Omental fat pad (tissue), 4 donors: ENCODE measurements at places on chromosomes 6 and 20.

GRCh38 chr6:117487821-117488220 lies 5.3 kb downstream of the DCBLD1 start:
- no peak for DNase-seq

DNA sequence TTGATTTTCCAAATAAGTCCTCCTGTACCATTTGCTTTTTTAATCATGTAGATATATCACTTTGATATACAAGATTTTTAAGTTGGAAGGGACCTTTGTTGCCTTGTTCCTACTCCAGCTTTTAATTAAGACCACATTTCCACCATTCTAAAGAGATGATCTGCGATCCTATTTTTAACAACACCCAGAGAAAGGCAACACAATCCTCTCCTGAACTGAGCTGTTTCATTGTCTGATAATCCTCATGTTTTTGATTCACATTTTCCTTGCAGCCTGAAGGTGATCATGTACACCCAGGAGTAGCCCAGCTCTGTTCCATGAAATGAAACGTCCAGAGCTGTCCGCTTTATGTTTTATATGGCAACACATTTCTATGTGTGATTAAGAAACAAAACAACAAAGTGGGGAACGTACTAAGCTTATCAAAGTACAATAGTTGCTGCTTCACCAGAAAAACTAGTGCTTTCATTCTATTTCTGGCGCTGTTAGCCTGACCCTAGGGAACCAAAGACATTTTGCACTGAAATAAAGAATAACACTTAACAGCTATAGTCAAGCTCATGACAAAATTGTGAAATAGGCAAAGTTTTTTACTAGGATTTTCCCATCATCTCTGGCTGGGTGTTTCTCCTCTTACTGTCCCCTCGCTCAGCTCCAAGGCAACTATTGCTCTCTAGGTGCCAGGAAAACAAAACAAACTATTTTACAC lies 22.6 kb upstream of the TRAF3IP2 start:
- DNase-seq = no peak

DNA sequence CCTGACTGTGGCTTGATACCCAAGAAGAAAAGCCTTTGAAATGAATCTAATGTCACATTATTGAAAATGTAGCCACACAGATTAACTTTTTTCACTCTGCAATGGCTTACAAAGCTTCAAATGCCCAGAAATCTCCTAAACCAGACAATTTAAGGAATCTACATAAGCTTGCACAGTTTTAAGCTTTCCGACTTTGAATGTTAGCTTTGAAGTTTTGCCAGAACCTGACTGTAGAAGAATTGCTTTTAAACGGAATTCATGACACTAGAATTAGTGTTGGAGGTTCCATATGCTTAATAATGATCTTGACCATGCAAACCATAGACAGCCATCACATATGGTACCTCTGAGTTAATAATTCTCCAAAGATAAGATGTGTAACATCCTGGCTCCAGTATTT lies 798.5 kb upstream of the EPHA7 start:
- DNase-seq = no peak

DNA sequence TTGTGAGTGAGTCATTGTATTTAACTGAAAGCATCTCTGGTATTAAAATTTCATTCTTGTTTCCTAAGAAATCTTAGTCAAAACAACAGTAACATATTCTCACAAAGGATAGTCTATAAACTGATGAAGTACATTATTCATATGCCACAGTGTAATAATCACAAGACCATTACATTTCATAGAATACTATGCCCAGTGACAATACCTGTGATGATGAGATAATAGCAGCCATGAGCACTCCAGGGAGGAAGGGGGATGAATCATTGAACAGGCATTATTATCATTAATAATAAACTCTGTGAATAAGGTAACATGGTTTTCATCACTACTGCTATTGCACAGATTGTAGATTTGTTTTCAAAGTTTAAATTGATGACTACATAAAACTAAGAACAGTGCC lies 667.9 kb downstream of the EPM2A start:
- no peak for DNase-seq

- no peak for DNase-seq
These were observed 2.3 kb downstream of the TFAP2C start for GRCh38 chr20:56631318-56631989.

- DNase-seq = no peak
These were observed 4.8 kb upstream of the PRSS16 start for GRCh38 chr6:27242589-27243265.

DNA sequence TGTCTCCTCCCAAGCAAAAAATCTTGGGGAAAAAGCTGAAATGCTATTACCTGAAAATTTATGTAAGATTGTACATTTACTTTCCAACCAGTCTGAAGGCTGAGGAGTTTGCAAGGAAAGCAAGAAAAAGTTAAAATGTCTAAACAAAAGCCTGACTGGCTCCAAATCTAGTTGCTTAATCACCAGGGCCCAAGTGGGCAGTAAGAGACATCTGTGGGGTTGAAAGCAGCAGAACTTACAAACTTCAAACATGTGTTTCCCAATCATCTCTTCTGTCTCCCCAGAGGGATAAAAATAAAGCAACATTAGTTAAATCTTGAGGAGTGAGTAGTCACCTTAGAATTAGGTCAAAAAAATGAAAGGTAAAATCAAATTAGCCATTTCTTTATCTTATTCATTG lies 98.6 kb downstream of the OGFRL1 start:
- no peak for DNase-seq

GRCh38 chr20:38193586-38194105 lies 28.6 kb upstream of the TGM2 start:
- DNase-seq = no peak

GRCh38 chr6:125259354-125259736 lies 42.4 kb downstream of the HDDC2 start:
- no peak for DNase-seq

DNA sequence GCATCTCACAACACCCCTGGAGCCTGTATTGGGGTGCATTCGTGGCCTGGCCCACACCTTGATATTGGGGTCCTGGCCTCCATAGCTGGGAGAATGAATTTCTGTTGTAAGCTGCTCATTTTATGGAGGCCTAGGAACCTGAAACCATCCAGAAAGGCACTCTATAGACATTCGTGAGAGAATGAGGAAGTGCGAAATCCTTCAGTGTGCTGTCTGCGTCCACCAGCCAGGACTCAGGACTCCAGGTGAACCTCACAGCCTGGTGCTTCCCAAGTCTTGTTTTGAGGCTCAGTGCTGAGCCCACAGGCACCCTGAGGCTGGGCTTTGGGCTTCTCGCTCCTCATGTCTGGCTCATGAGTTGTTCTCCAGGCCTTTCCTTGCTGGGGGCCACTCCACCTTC lies 11.9 kb upstream of the RBBP8NL start:
- no peak for DNase-seq

- DNase-seq = no peak
These were observed 69.1 kb upstream of the PRSS16 start for GRCh38 chr6:27178407-27178730.

GRCh38 chr6:164006459-164006858 lies 591.9 kb downstream of the QKI start:
- DNase-seq = no peak

DNA sequence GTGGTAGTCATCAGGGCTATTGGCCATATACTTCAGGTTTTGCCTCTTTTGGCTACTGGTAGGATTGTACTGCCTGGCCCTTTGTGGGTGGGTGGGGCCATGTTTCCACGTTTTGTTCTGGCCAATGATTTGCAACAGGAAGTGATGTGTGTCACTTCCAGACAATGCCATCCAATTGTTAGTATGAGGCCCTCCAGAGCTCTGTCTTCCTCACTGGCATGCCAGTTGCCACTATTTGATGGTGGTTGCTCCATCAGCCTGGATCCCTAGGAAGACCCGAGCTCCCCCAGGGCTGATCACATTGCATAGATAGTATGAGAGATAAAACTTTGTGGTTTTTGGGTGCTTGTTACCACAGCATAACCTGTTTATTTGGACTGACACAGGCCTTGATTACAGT lies 7.7 kb upstream of the LRRN4 start:
- DNase-seq = no peak

DNA sequence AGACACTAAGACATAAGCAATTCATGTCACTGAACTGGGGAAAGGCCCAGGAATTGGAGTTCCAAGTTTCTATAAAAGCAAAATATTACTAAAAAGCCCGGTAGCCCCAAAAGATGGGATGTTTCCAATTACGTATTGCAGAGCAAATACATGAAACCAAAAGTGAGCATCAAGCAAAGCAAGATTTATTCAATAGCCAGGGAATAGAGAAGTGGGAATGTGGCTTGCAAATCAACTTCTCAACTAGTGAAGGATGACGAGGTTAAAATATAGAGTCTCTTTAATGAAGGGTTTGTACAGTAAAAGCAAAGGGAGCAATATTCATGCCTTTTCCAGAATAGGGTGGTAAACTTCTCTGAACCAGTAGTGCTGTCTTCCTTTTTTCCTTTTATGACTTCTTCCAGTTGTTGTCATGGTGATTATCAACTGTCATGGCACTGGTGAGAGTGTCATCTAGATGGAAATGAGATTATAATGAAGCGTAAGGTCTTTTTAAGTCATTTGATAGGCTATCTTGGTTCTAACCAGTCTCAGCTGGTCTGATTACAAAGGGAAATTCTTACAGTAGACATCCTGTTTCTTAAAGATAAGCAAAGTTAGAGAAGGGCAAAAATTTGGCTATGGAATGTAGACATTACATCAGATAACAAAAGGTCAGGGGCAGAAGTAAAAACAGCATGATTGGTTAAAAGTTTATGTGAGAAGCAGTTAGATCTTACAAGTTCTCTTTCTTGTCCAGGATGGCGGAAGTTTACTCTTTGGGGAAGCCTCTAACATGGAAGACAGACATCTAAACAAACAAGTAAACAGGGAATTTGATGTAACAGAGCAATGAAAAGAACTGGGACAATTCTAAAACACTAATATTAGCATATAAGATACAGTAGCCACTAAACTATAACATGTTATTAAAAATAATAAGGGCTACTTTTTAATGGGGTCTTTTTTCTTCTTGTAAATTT lies 96.9 kb downstream of the TBX18 start:
- DNase-seq = no peak

- DNase-seq = no peak
These were observed 2.8 kb downstream of the SIRPA start for GRCh38 chr20:1897965-1898464.

- DNase-seq = no peak
These were observed 5.2 kb upstream of the RSPH4A start for GRCh38 chr6:116611056-116611455.

DNA sequence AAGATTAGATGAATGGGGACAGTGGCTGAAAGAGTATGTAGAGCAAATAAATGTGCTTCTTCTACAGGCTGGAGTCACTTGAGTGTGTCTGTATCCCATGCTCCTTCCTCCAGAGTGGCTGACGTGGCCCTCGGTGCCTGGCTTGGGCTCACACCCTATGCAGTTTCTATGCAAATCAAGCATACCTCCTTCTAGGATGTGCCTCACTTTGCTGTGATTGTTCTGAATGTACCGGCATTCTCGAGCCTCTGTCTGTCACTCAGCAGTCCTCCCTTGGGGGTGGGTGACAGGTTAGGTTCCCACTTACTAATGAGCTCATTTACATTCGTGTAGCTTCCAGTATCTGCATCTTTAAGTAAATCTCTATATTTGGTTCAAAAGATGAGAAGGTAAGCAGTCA lies 55.1 kb upstream of the HDDC2 start:
- no peak for DNase-seq

DNA sequence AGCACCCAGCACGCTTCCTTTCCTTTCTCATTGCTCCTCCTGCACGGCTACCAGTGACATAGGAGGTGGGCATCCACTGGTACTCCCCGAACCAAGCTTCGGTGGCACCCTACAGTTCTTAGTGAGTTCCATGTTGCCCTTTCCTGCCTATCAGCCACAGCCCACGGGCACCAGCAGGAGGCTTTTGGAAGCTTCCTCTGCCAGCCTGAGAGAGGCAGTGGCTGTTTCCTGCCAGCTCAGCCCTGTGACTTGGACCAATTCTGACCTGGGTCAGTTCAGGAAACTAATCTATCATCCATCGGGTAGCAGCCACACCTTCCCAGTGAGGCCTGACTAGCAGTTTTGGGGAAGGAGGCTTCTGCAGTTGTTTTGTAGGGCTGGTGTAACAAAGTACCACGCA lies 176.4 kb upstream of the UST start:
- no peak for DNase-seq

DNA sequence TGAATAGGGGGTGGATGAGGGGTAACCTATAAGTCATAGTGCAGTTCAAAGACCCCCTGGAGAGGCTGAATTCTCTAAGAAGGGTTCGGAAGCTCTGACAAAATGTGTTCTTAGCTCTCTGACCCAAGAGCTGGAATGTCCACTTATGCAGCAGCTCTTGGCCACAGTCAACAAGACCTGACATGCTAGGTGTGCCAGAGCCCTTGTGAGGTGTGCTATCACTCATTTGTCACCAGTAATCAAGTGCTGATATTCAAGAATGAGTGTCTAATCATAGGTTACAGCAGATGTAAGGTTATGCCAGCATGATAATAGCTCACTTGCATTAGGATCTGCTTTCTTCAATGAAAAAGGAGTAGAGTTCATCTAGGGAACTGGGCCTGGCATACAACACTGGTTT lies 28.1 kb downstream of the TOMM6 start:
- no peak for DNase-seq

DNA sequence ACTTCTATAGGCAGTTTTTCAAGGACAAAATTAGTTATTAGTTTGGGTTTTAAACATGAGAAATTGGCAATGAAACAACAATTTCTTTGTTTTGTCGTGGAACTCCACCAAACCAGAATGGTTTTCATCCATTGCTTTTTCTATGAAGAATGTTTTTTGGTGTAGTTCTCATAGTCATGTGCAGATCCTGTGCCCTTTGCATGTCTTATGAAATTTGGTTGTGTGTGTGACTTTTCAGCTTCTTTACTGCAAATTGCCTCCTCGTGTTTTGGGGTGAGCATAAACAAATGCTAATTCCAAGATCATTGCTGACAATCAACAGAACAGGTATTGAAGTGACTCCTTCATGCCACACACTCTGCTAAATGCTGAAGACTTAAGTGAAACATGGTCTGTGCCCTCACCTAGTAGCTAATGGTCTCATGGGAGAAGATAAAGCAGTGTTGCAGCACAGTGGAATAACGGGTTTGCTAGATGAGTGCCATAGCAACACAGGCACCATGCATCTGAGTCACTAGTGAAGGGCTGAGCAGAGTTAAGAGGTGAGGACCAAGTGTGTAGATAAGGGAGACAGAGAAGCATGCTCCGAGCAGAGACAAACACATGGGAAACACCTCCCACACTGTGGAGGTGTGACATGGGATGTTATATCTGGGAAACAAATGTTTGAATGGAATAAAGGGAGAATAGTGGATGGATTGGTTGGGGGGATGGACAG lies 120.0 kb downstream of the SLC16A10 start:
- no peak for DNase-seq

DNA sequence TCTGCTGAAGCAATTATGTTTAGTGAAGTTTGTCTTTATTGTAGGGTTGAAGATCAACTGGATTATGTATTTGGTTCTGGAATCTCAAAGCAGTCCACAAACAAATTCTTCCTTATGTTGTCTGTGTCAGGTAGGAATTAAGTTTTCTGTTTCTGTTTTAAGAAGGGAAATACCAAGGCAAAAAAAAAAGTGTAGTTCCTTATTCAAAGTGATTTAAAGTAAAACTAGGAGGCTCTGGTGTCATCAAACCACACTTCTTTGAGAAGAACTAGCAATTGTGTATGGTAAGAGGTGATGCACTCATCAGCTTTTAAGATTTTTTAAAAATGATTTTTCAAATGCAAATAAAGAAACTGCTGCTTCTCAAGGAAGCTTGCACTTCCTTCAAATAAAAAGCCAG lies 1.9 kb downstream of the FAM135A start:
- no peak for DNase-seq
